Epithelial cell of proximal tubule (primary cell): ENCODE measurements at places on chromosomes 5 and 9.

- no peak for DNase-seq
Measured at GRCh38 chr5:2303431-2304100, 420.8 kb upstream of the IRX4 start.

- DNase-seq = no peak
Measured at GRCh38 chr5:141716009-141716408, 34.0 kb upstream of the ARAP3 start.

GRCh38 chr5:124310453-124310852 lies 436.0 kb downstream of the ZNF608 start:
- DNase-seq = no peak

- DNase-seq = no peak
Measured at GRCh38 chr9:79974806-79975422, 403.1 kb downstream of the TLE4 start.

- no peak for DNase-seq
Measured at GRCh38 chr9:69046723-69047122, 11.2 kb downstream of the FXN start.
